ENCODE measurements at places on chromosomes 7 and 10.

DNA sequence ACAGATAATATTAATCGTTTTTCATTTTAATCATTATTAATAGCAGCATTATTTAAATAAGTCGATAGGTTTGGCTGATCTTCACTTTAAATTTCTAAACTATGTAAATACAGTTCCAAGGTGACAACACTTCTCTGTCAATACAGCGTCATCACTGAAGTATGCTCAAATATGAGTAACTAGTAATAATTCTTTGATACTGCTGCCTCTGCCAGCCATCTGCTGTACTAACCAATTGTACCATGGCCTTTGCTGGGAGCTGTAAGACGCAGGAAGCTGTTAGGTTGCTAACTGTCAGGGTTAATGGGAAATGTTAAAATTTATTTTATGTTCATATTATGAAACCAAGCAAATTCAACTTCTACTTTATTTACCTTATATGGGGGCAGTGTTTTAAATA lies 1650.5 kb upstream of the LRRTM3 start:
- DNase-seq, result no peak

DNA sequence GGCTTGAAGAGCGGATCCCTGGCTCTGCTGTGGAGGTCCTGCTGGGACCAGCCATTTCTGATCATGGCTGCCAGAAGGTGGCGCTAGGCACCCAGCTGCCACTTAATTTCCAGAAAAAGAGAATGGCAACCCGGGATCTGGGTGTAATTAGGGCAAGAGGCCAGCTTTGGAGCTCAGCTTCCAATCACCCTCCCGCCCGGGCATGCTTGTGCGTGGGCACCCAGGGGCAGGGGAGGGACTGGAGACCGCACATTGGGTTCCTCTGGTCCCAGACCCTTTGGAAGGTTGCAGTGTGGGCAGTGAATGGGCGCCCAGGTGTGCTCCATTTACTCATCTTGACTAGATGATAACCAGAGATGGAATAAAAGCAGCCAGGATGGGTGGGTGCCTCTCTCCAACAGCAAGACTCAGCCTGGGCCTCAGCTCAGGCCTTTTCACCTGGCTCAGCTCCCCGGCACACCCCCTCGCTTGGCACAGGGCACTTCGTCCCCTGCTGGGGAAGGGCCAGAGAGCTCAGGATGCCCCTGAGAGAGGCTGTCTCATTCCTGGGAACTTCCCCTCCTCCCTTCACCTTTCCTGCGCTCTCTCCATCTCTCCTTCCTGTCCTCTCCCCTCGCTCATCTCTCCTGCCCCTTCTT lies 14.7 kb downstream of the FAM241B start:
- DNase-seq, result peak; percentile 27

- DNase-seq, result no peak
Observed at GRCh38 chr10:28822719-28823464, 145.6 kb downstream of the BAMBI start.

DNA sequence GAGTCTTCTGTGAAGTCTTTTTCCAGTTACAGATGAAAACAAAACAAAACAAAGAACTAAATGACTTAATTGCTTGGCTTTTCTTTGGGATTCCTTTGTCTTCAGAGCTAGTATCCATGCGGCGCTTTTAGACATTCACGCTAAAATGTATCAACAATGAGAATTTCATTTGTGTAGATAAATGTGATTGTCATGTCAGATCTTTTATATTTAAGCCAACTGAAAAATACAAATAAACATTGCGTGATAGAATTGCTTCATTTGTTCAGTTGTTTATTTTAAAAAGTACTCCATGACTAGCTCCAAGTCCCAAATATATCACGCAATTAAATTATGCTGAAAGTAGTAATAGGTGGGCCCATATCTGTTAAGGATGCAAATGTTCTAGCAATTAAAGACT lies 7.9 kb upstream of the ADRB1 start:
- no peak for DNase-seq

DNA sequence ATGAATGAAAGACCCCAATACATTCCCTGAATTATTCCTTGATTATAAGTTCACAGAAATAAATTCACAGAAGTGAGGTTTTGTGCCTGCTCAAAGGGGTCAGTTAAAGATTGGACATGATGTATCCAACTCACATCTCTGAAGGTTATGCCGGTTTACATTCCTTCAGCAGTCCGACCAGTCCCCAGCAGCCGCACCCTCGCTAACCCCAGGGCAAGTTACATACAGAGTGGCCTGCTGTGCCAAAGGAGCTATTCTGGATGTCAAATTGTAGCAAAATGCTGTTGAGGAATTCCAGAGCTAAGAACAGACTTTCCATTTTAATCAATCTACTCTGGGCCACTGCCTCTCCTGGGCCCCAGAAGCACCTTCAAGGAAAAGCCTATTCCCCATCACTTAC lies 20.3 kb downstream of the PSAP start:
- no peak for DNase-seq

DNA sequence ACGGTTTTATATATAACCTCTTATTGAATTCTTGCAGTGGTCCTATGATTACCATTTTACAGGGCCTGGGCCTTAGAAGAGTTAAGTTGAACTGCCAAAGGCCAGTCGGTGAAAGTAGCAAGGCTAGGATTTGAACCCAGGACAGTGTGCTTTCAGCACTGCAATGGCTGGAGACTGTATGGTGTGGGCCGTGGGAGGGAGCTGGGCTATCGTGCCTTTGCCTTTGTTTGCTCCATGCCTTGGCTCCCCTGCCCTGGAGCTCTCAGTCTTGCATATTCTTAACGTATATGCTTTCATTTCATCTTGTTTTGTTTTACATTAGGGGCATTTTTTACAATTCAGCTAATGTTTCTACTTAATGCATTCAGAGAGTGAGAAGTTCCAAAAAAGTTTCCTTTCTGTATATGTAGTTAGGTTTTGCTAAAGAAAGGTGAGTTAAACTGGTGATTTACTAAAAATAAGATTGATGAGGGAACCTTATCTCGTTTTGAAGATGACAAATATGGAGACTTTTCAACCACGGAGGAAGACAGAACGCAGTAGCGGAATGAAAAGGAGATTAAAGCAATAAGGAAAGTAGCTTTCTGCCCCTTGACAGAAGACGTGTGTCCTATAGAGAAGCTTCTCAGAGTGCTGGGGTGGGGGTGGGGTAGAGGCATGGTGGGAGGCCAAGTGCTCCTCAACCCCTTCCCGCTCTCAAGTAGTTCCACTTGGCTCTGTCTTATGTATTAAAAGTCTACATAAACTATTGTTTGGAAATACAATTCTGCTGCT lies 82.5 kb downstream of the RTKN2 start:
- no peak for DNase-seq

GRCh38 chr7:99219985-99220384 lies 12.1 kb upstream of the KPNA7 start:
- no peak for DNase-seq

DNA sequence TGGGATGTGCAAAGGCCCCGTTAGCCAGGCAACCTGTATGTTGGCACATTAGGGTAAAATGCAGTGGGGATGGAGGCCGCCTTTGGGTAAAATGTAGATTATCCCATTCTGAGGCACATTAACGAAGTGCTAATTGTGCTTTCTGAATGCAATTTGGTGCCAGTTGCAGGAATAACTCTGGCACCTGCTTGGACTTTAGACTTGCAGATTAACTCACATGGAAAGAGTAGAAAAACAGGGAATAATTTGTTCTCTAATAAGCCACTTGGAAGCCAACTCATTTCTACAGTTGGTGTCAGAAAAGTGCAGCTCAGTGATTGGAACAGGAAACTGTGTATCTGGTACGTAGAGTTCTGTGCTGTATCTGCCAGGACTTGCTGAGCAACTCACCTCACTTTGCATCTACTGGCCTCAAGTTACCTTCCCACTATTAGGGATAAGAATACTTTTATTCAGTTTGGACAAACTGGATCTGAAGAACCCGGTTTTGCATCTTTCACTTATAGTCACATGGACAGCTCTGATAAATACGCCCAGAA lies 377.4 kb upstream of the PODXL start:
- no peak for DNase-seq

DNA sequence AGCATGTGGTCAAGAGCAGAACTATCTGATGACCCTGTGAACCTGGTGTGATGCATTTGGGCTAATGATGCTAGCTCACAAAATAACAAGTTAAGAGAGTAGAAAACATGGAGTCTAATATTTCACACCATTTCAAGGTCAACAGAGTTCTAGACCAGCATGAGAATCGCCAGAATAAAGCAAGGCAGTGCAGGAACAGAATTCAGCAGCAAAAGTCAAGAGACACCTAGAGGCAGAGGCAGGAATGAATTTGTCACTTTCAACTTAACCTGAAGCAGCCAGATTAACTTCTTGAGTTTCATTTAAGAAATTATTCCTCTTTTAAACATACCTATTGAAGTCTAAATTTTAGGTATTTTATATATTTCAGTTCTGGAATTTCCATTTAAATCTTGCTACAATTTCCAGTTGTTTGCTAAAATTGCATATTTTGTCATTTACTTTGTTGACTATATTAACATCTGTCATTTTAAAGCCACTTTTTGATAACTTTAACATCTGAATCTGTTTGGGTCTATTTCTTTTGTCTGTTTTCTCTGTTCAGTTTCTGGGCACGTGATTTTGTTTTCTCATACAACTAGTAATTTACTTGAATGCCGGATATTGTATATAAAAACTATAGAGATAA lies 44.2 kb upstream of the PRSS58 start:
- DNase-seq, result no peak

- no peak for DNase-seq
Observed at GRCh38 chr7:74063223-74063641, 20.4 kb upstream of the LIMK1 start.

DNA sequence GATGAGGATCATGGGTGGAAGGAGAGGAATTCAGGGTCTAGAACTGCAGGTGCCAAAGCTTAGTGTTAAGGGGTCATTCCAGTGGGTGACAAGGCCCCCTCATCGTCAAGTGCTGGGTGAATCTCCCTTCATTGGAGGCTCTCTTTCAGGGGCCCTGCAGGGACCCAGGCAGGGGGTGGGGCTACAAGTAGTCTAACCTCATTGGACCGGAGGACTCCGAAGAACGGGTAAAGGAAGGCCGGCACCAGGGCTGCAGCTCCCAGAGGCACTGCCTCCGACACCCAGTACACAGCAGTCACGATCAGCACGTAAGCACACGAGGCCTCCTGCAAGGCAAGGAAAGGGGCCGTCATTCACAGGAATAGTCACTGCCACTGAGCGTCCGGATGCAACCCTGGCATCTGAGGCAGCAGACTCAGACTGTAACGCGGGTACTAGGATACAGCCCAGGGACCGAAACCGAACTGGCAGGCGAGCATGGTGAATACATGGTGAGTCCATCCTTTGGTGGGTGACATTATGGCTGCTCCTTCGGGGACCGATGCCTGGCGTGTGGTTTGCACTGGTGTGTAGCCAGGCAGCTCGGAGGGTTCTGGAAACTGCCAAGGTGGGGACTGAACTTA lies 6.7 kb downstream of the SLC13A4 start:
- DNase-seq, result no peak

- DNase-seq, result no peak
Observed at GRCh38 chr7:29988424-29989256, 961 bp downstream of the SCRN1 start.

DNA sequence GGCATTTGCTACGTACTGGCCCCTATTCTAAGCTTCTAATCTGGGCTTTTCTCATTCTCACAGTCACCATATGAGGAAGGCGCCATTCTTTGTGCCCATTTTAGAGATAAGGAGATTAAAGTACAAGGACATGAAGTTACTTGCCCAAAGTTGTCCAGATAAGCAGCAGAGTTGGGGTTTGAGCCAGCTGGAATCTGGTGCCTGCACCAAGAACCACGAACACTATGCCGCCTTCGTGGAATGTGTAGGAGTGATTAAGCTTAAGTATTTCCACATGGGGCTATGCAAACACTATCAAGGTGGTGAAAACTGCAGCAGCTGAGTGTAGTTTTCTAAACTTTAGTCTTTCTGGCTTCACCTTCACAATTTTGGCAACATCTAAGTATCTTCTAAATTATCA lies 342.7 kb upstream of the ETV1 start:
- DNase-seq, result no peak

DNA sequence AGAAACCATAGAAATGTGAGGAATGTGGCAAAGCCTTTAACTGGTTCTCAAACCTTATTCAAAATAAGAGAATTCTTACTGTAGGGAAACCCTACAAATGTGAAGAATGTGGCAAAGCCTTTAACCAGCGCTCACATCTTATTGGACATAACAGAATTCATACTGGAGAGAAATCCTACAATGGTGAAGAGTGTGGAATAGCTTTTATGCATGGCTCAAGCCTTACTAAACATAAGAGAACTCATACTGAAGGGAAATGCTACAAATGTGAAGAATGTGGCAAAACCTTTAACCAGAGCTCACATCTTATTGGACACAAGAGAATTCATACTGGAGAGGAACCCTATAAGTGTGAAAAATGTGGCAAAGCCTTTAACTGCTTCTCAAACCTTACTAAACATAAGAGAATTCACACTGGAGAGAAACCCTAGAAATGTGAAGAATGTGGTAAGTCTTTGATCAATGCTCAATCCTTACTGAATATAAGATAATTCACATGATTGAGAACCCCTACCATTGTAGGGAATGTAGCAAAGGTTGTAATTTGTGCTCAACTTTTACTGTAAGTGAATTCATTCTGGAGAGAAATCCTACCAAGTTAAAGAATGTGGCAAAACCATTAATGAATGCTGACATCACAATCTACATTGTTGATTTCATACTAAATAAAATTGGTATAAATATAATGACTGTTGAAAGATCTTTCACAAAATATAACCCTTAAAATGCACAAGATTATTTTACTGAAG lies 142.5 kb upstream of the ZNF479 start:
- no peak for DNase-seq

DNA sequence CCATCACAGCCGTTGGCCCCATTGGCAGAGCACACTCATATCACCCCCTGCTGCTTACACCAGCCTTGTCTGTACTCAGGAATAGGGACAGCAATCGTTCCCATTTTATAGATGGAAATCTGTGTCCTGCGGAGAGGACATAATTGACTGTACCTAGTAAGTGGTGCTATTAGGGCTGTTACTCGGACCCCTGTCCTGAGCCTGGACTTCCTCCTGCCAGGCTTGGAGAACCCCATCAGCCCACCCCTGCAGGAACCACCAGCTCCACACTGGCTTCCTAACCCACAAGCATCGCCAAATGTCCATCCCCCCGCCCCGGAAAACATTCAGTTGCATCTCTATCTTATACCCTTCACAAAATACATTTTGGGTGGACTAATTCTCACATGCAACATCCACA lies 139.8 kb upstream of the RET start:
- DNase-seq, result no peak

GRCh38 chr7:134690016-134690415 lies 43.4 kb downstream of the BPGM start:
- peak; percentile 23 for DNase-seq

GRCh38 chr7:3097734-3098133 lies 54.1 kb upstream of the CARD11 start:
- no peak for DNase-seq

Data from hematopoietic multipotent progenitor cell (in vitro differentiated cells).